ENCODE measurements at places on chromosomes 2 and 18.

DNA sequence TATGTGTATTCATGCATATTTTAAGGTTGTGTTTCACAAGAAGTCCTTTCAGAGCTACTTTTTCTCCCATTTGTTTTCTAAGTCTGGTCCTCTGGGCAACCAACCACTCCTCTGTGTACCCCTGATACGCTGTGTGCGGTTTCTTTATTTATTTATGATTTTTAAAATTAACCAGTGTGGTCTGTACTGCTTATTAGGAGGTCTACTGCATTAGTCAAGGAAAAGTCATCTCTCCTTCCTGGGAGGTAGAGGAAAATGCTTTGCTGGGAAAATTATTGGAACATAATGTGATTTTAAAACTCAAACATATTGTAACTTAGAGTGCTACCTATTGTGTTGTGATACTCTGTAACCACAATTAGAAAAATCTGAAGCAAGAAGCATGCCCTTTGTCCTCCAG lies 1404.3 kb downstream of the SUCLG1 start:
- DNase-seq = no peak

- DNase-seq = peak; percentile 62
Measured at GRCh38 chr2:26245231-26245732, 543 bp downstream of the HADHB start.

DNA sequence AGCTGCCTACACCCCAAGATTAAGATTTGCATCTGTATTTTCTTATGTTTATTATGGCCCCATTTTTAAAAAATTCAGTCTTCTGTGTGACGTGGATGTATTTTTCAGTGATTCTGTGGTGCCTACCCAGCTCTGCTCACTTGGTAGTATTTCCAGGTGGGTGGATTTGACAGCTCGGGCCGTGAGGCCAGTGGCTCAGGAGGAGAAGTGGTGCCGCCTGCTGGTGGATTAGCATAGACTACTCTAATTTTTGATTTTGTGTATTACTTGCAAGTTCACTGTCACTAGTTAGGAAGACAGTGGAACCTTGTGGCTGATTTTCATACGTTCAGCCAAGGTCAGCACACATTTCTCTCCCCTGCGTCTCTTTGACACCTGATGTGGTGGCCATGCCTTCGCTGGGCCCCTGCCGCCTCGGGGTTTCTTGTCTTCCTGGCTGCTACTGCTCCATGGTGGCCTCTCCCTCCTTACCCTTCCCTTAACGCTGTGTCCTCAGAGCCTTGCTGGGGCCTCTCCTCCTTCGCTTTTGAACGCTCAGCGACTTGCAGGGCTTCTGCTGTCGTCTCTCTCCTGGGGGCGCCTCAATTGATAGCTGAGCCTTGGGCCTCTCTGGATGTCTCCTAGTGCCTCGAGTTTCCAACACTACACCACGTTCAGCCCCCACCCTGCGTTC lies 89.4 kb downstream of the DGKD start:
- peak; percentile 85 for DNase-seq

DNA sequence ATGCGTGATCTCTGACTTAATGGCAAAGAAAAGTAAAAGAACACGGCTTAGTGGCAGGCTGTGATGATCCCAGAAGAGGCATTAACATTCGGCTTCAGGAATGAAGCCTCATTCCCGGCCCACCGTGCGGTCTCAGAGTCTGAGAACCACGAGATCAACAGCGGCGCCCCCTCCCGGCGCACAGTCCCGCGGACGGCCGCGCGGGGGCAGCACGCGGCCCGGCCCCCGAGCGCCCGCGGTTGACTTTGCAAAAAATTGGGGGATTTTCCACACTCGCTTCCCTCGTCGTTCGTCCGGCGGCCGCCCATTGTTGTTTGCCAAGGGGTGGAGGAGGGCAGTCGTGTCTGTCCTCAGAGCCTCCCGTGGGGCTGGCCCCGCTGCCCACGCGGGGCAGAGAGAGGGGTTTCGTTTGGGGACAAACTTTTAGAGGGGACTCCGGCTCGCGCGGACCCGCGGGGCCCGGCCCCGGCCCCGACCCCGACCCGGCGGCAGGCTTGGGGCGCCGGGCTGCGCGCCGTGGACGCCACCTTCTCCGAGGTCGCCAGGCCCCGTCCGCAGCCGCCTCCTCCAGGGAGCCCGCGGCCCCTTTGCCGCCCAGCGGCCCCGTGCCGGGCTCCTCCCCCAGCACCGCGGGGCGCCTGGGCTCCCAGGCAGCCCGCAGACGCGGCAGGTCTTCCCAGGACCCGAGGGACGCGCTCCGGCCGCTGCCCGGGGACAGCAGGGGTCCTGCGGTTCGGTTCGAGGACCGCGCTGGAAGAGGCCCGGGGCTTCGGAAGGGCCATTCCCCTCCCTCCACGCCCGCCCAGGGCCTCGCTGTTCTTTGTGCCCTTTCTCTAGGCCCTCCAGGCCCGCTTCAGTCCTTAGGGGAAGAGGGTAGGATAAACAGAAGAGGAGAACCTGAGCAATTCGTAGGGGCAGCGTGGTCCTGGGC lies 3.4 kb upstream of the HS6ST1 start:
- DNase-seq = peak; percentile 89

GRCh38 chr2:142840436-142840835 lies 37.0 kb upstream of the KYNU start:
- no peak for DNase-seq

- no peak for DNase-seq
Measured at GRCh38 chr2:25905126-25905525, 26.8 kb upstream of the ASXL2 start.

GRCh38 chr2:232903989-232904388 lies 33.9 kb downstream of the SNORC start:
- no peak for DNase-seq

- DNase-seq = no peak
Measured at GRCh38 chr2:111662771-111663470, 221.1 kb downstream of the ANAPC1 start.

- no peak for DNase-seq
Measured at GRCh38 chr18:13223311-13224143, 5.0 kb downstream of the LDLRAD4 start.

DNA sequence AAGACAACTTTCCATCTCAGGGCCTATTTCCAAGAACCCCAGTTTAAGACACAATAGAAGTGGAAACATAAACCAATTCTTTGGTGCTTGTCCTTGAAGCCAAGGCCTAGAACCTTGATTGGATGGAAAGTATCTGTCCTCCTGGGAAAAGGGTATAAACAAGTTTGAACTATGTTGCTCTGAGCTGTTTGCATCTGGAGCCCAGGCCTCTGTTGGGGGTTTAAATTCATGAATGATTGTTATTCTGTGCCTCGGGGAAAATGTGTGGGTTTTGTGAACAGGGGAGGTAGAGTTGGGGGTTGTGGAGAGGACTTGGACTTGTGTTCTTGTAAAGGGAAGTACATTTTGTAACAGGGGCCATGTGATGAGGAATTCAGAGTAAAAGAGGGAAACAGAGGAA lies 406.1 kb downstream of the SLC4A3 start:
- no peak for DNase-seq

GRCh38 chr2:46067501-46068305 lies 229.5 kb upstream of the EPAS1 start:
- no peak for DNase-seq

All from CD4-positive, alpha-beta T cell treated with Interleukin-10 for 1 hour (primary cell).